Thyroid gland (tissue), 4 donors: ENCODE measurements at places on chromosomes 2 and 18.

GRCh38 chr2:196703695-196704094 is 64.2 kb downstream of the CCDC150 start:
- no peak for DNase-seq

DNA sequence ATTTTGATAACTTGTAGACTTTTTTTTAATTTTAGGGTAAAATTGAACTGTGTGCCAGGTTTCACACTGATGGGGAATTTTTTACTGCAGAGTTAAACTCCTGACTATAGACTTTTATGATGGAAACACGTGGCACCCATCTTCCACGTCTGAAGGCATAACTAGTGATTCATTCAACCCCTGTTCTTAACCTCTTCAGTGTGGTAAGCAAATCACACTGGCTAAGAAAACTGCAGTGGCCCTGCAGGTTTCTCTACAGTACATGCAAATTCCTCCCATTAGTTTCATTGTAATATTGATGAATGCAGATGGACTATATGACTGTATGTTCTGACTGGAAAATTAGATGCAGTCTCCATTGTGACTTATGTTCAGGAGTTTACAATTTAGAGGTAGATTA is 47.2 kb downstream of the SMAD4 start:
- no peak for DNase-seq

- DNase-seq = peak; percentile 44
Measured at GRCh38 chr18:26771524-26771923, 94.0 kb downstream of the AQP4 start.

DNA sequence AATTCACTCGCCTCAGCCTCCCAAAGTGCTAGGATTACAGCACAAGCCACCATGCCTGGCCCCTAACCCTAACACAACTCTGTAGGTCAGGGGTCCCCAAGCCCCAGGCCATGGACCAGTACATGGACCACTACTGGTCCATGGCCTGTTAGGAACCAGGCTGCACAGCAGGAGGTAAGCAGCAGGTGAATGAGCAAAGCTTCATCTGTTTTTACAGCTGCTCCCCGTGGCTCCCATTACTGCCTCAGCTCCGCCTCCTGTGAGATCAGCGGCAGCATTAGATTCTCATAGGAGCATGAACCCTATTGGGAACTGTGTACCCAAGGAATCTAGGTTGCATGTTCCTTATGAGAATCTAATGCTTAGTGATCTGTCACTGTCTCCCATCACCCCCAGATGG is 201.7 kb downstream of the NRP2 start:
- DNase-seq = no peak

DNA sequence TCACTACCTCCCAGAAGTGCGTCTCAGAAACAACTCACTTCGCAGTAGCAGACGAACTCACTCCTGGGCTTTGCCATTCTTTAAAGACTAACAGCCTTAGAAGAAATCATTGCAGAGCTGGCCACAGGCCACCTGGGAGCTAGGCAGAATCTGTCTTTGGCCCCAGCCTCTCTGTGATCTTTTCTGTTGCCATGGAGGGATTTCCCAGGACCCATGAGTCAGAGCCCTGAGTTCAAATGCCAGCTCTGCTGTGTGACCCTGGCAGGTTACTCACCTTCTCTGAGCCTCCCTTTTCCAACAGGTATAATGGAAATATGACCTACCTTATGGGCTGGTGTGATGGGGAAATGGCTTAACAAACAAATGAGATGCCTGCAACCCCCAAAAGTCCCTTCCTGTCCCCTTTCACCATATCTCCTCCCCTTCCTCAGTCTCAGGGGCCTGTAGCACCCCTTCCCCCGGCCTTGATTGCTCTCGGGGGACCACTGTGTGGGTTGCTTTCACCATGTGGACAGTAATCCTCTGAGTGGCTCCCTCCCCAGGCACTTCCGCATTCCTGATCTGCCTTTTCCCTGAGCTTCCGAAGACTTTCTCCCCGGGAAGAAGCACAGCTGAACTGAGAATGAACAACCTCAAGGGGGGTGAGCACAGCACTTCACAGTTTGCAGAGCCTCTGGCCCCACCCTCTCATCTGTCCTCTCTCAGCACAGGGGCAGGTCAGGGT is 34.0 kb upstream of the SLC66A3 start:
- DNase-seq = no peak

DNA sequence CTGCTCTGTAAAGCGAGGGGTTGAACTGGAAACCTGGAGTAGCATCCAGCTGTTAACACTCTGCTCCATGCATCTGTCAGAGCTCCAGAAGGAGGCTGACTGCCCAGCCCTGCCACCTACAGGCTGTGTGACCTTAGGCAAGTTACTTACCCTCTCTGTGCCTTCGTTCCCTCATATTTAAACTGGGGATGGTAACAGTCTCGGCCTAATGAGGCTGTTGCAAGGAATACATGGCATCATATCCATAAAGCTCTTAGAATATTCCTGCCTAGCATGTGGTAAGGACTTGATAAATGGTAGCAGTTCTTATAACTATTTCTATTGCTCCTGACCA is 80.6 kb downstream of the LRRFIP1 start:
- DNase-seq = no peak

DNA sequence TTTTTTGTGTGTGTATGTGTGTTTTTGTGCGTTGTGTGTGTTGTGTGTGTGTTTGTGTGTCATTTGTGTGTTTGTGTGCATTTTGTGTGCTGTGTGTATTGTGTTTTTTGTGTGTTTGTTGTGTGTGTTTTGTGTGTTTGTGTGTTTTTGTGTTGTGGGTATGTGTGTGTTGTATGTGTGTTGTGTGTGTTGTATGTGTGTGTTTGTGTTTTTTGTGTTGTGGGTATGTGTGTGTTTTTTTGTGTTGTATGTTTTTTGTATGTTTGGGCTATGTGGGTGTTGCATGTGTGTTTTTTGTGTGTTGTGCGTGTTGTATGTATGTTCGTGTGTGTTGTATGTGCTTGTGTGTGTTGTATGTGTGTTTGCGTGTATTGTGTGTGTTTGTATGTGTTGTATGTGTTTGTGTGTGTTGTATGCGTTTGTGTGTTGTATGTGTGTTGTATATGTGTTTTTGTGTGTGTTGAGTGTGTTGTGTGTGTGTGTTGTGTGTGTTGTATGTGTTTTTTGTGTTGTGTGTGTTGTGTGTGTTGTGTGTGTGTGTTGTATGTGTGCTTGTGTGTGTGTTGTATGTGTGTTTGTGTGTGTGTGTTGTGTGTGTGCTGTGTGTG is 275.3 kb downstream of the HRH4 start:
- no peak for DNase-seq

- no peak for DNase-seq
Measured at GRCh38 chr2:33777786-33778185, 178.7 kb upstream of the FAM98A start.

DNA sequence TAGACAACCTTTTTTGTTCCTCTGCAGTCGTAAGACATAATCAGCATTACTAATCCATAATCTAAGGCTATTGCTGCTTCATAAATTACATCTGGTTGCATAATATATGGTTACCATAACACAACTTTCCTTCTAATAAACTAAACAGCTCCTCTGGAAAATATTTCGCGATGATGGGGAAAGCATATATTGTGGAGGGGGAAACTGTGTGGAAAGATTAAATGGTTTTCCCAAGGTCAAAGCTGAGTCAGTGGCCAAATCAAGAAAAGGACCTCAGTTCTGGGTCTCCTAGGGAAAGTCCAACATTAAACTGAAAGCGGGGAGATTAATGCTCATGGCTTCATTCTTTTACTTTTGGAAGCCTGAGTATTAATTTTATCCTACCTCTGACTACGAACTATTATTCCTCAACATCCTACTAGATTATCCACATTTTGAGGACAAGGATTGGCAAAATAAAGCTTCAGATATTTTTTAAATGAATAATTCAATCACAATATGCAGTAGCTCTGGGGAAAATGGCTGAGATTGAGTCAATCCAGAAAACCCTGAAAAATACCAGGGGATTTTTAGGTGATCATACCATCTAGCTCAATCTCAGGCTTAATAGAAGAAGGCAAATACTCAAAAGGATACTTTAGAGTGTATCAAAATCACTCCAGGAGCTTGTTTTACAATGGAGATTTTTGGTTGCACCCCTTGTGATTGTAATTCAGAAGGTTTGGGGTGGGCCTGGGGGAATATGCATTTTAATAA is 33.8 kb upstream of the STK17B start:
- DNase-seq = no peak

- no peak for DNase-seq
Measured at GRCh38 chr18:62334120-62334519, 9.0 kb downstream of the TNFRSF11A start.

DNA sequence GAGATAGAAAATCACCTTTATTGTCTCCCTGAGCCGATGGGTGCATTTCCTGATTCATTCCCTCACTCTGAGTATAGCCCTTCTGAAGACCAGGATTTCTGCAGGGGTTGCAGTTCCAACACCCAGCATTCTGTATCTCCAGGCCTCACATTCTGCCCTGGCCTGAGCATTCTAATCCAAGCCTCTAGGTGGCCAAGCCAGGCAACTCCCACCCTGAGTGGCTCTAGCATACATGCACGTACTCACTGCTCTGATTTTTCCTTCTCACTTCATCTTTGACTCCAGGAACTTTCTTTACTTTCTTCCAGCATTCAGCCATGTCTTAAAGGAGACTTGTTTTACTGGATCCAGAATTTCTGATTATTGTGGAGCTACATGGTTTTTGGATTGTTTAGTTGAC is 100.7 kb upstream of the STK39 start:
- peak; percentile 31 for DNase-seq

GRCh38 chr2:206611736-206612135 is 30.6 kb upstream of the FAM237A start:
- DNase-seq = no peak

DNA sequence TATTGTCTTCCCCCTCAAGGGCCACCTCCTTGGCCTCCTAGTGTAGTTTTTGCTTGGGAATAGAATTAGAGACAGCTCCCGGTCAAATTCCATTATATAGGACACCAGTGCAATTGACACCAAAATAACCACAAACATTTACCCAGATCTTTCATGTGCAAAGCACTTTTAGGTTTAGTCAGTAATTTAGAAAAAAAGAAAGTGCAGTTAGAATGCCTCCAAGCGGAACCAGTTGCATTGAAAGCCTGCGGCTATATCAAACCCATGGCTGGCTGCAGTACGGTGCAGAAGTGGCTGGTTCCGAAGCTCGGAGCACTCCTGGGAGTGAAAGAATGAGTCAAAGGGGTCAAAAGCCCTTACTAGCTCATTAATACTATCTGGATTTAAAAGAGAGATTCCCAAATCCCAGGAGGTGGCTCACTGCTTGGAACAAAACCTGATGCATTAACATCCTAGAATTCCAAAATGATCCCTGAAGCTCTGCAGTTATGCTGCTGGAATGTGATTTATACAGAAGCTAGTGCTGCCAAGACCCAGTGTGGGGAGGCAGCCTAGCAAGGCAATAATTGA is 432.2 kb upstream of the KLHL29 start:
- no peak for DNase-seq

DNA sequence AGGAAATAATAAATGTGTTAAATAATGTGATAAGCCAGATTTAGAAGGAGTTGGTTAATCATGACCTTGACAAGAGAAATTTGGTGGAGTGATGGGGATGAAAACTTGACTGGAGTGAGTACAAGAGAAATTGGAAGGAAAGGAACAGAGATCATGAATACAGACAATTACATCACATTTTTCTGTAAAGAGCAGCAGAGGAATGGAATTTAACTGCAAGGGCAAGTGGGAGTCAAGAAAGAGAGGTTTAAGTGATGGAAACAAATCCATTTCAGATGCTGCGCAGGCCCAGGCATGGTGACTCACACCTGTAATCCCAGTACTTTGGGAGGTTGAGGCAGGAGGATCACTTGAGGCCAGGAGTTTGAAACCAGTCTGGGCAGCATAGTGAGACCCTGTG is 46.7 kb downstream of the ICA1L start:
- no peak for DNase-seq

- DNase-seq = no peak
Measured at GRCh38 chr18:36419900-36420531, 122.5 kb downstream of the FHOD3 start.

- no peak for DNase-seq
Measured at GRCh38 chr2:222024932-222025880, 273.6 kb downstream of the PAX3 start.

DNA sequence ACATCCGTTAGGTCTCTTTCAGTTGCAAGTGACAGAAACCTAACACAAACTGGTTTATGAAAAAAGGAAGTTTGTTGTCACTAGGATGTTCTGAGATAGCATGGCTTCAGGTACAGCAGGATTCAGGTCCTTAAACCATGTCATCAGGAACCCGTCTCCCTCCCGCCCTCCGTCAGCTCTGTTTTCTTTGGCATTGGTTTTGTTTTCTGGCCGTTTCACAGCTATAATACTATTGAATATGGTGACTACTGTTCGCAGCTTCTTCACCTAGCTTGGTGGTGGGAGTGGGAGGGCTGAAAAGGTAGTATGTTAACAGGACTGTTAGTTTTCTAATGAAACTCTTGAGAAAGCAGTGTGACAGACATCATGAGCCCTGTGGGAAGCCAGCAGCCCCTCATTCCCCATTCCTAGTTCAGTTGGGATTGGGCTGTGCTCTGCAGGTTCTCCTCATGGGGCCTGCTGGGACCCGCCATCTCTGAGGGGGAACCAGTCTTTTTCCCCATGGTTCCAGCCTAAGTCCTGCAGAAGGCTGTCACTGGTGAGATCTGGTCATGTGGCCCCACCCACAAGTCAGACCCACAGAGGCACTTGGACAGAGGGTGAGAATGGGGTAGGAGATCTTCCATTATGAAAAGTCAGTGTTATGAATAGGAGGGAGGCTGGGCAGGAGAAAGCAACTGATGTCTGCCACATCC is 12.1 kb downstream of the PTMA start:
- DNase-seq = no peak

GRCh38 chr18:6441200-6441599 is 26.5 kb upstream of the L3MBTL4 start:
- DNase-seq = no peak

DNA sequence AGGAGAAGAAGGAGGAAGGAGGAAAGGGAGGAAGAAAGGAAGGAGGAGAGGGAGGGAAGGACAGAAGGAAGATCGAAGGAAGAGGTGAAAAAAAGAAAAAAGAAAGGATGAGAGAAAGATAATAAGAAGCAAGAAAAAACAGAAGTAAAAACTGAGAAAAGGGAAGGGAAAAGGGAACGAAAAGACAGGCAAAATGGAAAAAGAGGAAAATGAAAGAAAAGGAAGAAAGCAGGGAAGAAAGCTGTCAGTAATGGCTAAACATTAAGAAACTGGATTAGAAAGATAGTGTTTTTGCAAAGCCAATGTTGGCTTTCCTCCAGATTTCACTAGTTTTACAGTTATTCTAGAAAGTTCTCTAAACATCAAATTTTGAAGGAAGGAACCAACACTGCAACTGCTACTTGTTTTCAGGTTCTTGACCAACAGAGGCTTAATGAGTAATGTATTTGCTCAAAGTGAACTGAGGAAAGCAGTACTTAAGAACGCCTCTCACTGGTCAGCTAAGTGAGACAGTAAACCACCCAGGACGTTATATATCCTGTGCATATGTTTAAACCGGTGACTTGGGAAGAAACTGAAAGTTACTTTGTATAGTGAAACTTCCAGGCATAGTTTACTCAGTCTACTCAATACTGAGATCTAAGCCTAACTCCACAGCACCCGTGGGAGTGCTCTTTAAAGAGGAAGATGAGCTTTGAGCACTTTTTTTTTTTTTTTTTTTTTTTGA is 286.2 kb upstream of the TRIB2 start:
- no peak for DNase-seq

- DNase-seq = no peak
Measured at GRCh38 chr18:27959101-27959500, 217.8 kb downstream of the CDH2 start.
